Caudate nucleus (tissue), 63 donors: ENCODE measurements at places on chromosomes 6 and 20.
A peak's percentile ranks its signal among the peaks of the same experiment; 100 is the strongest.

DNA sequence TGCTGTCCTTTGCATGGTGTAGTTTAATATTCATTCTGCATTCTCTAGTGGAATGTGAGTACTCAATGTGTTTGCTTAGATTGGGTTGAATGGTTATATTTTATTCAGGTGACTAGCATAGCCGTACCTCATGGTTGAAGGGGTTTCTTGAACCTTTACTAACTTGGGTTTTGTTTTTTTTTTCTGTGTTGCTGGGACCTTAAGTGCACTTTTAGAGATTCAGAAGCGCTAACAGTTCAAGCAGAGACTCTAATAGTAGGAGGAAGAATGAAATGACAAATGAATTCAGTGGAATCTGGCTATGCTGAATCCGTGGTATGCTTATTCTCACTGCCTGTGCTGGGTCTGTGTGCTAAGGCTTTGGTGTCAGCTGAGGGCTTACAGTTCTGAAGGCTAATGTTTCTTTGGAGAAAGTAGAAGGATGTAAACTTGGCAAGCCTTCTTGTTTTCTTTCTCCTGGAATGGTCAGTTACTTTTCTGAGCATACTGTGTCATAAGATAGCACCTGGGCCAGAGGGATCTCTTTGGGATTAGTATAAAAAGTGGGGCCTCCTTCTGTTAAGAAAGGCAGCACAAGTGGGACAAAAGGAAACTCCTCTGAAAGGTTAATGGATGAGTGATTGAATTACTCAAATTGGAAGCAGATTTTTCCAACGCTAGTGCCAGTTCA, 28.7 kb downstream of the RNF144B start:
- DNase-seq, result no peak

- DNase-seq, result no peak
Observed at GRCh38 chr6:26249957-26250697, 114.9 kb upstream of the BTN3A2 start.

DNA sequence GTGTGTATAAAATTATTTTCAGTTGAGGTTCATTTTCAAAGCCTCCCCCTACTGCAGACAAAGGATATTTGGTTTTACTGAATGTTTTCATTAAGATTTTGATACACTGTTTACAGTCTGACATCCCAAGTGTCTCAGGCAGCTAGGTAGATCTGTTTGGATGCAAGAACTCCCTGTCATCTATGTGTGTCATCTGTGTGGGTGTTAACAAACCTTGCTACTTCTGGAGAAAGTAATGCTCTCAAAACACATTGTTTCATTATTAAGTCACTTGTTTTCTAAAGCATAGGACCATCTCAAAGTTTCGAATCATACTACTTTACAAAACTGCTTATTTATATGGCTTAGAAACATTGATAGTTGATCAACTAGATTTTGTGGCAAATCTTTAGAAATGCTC, 114.5 kb upstream of the TMEM170B start:
- DNase-seq, result no peak

GRCh38 chr20:57130160-57130772, 136.2 kb downstream of the BMP7 start:
- no peak for DNase-seq

DNA sequence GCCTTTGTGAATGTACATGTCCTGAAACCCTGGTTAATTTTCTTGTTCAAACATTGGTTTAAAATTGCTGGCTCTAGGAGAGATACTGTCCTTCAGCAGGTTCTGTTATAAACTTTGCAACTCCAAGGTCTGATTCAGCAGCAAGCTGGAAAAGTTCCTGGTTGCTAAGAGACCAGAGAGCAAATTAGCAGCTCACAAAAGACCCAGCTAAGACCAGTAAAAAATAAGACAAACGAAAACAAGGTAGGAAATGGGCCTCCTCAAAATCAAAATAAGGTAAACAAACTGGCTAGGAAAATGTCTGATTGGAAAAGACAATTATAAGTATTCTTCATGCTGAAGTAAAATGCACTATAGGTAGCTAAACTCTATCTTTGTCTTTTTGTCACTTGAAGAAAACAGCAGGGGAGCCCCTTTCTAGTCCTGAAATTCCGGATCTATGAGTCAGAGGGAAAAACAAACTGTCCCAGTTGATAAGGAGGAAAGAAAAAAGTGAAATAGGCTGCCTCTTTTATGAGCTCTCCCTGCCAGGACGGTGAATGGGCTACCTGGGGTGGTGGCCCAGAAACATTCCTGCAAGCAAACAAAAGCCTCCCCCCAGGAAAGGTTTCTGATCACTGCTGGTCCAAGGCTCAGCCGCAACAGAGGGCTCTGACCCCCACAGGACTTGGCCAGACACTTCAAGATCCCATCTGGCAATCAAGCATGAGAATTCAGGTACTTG, 41.6 kb downstream of the UNC5CL start:
- DNase-seq, result peak; percentile 30

- DNase-seq, result no peak
Observed at GRCh38 chr20:22525821-22526220, 58.6 kb downstream of the FOXA2 start.

DNA sequence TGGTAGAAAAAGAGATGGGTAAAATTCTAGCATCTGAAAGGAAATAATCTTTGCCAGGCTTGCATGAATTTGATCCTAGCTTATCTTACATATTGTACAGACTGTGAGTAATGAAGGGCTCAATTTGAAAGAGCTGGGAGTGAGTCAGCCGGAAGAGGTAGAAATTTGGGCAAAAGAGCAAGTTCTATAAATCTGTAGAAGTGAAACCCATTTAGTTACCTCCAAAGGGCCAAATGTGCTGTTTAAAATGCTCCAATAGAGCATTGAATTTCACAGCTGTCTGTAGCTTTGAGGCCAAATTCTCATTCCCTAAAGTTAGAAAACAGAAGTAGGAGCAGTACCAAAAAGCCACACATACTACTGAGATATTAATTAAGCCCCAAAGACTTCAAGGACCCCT, 466.1 kb downstream of the BTBD3 start:
- no peak for DNase-seq

DNA sequence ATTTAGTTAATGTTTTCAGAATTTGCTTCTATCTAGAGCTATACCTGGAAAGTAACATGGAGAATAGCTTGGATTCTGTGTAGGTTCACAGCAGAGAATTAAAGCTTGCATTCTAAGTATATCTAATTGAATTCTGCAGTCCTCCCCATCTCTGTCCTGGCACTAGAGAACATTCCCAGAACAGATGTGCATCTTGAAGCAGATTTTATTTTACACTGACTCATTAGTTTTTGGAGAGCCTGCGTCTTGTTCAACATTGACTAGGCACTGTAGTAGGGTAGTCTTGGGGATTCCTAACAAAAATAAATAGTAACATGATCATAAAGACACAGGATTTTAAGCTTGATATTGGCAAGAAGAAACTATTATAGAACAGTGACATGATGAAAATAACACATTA, 36.2 kb upstream of the BAG2 start:
- no peak for DNase-seq

- DNase-seq, result no peak
Observed at GRCh38 chr20:5919626-5920544, 30.4 kb downstream of the TRMT6 start.

DNA sequence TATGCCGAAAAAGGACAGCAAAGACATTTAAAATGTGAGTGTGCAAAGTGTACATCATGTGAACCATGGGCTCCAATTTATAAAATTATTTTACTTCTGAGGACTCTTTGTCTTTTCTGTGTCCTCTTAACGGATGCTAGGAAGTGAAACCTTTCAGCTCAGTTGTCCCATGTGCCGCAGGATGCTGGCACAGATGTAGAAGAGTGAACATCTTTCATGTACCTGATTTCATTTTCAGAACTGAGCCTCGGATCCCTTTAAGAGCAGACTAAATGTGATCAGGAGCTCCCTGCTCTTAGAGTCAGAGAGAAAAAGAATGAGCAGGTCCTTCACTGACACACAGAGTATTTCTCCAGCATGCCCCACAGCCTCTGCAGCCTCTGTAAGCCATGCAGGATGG, 27.6 kb upstream of the FUCA2 start:
- no peak for DNase-seq

DNA sequence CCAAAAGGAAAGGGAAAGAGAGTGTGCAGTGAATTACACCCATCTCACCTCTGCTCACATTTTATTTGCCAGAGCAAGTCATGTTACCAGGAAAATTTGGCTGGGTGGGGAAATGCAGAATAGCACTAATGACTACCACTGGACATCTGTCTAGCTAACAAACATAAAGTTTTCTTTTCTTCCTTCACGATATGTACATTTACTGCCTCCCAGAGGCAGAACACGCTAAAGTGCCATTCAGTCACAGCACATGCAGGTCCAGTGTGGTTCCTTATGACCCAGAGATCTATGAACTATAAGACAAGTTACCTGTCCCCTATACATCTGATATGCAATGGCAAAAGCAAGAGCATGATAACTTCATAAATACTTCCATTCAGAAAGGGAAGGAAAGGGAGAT, 194.1 kb downstream of the OGFRL1 start:
- no peak for DNase-seq

DNA sequence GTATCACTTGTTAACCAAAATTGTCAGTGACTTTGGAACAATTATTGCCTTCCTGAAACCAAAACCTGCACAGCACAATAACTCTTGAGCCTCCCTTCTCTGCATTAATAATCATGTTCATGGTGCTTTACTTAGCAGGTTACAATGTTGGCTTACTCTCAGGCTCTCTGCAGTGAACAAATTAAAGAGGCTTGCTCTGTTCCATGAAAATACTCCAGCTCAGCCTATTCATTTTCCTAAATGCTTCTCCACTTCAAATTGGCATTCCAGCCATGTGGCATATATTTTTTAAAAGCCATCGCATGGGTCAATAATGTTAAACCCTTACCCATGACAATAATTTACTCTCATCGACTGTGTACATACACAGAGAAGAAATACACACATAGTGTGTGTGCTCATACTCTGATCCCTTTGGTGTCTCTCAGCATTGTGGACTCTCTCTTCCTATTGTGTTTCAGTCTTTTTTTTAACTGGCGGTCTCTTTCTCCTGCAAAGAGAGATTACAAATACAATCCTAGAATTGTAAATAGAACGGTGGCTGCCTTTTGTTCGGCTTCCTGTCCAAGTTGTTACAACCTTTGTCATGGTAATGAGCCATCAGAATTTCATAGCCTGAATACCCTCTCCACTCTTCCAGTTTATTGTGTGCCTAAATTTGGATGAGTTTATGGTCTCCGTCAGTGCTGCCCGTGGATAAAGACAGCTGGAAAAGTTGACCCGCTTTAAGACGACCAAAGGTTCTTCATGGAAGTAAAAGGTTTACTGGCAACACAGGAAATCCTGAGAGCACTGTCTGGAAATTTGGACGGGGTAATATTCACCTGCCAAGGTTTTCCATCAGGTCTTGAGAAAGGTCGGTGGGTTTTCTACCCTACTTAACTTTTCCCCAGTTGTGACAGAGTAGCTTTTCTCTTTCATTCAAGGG, 263.6 kb downstream of the CD83 start:
- DNase-seq, result no peak

- DNase-seq, result no peak
Observed at GRCh38 chr6:170285482-170285881, 5.4 kb downstream of the DLL1 start.

GRCh38 chr6:82506526-82506925, 142.9 kb downstream of the TPBG start:
- DNase-seq, result no peak

DNA sequence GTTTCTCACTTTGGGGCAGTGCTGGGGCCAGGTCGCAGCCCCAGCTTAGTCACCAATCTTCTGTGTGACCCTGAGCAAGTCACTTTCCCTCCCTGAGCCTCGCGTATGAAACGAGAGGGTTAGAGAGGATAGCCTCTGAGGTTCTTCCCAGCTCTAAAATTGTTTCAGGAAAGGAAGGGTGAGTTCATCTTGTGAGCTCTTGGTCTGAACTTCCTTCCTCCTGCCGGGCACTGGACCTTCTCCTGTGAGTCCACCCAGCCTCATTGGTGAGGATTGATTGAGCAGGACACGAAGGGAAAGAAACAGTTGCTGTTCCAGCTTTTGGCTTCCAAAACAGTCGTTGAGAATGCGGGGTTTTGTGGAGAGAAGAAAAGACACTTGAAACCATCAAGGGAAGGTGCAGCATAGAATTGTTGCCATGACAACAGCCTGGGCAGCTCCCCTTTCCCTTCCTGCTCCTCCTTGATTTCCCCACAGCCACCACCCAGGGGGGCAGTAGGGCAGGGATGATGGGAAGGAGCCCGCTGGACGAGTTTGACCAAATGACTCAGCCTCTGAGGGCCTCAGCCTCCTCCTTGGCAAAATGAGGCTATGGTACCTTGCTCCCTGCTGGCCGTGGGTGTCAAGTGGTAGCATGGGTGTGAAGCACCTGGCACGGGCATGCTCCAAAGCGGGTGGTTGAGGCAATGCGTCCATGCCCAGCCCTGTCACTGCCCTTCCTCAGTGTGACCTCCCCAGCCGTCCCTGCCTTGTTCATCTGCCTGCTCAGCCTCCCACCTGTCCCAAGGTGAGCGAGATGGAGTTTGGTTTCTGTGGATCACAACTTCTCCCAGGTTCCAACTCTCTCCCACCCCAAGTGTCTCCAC, 107.8 kb downstream of the CDC5L start:
- no peak for DNase-seq

GRCh38 chr6:6712449-6713403, 124.2 kb downstream of the LY86 start:
- DNase-seq, result no peak

GRCh38 chr6:34158876-34159275, 13.0 kb upstream of the GRM4 start:
- no peak for DNase-seq

DNA sequence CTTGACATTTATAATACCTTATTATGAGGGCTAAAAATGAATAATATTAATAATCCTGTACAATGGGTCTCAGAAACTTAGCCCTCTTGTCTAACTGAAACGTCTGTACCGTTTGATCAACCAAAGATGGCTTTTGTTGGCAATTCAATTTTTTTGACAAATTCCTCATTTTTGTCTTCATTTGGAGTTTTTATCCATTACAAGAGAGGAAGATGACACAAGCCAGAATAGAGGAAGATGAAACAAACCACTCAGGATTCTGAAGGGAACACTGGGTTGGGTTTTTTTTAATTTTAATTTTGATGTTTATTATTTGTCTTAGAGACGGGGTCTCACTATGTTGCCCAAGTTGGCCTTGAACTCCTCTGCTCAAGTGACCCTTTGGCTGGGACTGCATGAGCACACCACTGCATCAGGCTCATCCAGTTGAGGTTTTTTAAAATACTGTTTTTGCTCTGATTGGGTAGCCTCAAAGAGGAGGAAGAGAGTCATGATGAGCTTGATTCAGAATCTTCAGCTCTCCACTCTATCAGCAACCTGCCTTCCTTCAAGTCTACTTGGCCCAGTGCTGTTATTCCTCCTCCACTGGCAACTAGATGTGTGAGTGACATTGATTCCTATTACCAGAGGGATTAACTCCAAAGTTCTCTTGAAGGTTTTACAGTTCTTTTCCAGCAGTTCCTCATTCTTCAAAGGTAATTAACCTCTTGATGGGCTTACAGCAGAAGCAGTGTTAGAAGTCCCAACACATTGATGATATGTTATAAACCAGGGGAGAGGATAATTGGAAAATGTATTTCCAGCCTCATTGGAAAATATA, 71.3 kb downstream of the ATXN1 start:
- no peak for DNase-seq

- DNase-seq, result no peak
Observed at GRCh38 chr20:17605131-17605660, 35.3 kb downstream of the DSTN start.
